ENCODE measurements at places on chromosomes 7 and 10. TPM values are rescaled to one million over a fixed set of nuclear protein-coding genes. Genes with fewer than 3 reads are reported as not detected.

DNA sequence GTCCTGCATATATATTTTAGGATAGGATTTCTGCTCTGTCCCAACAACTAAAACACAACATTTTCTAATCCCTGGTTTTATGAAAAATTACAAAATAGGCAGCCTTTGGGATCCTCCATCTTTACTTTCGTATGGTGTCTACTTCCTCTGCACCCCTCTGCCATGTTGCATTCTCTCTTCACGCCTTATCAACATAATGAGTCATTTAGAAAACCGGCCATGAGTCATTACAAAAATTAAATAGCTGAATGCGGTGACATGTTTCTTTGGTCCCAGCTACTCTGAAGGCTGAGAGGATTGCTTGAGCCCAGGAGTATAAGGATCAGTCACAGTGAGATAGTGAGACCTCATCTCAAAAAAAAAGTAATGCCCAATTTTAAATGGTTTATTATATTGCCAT, 148.1 kb upstream of the CELF2 start:
- no peak for DNase-seq

- DNase-seq: no peak
Observed at GRCh38 chr10:29692121-29692539, 57.4 kb upstream of the SVIL start.

- DNase-seq: no peak
Observed at GRCh38 chr7:99497766-99498545, 2.1 kb downstream of the ZNF394 start.

DNA sequence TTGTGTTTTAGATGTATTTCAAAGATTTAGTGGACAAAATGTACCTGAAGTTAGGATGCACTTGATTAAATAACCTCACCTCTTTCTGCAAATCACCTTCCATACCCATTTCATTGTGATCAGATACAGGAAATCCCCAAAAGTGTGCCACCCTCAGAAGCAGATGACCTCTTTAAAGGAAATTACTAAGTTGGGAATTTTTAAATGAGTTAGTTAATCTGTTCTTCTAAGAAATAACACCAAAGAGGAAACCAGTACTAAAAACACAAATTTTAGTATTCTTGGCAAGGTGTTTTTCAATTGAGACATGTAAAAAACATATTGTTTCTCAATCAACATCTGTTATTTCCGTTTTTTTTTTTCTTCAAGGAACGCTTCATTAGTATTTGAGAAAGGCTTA, 4.6 kb upstream of the SEMA3A start:
- DNase-seq: no peak

OR9A2 gene
- total RNA-seq: 0.48 TPM

GRCh38 chr10:70432561-70433263, 8.8 kb downstream of the NODAL start:
- DNase-seq: no peak

NOC3L gene
- 17.6 TPM for total RNA-seq

GRCh38 chr10:115093776-115094408, 727 bp downstream of the ATRNL1 start:
- DNase-seq: no peak

GRCh38 chr10:14325325-14325955, 5.3 kb downstream of the FRMD4A start:
- peak; percentile 55 for DNase-seq

HHEX gene
- 11.5 TPM for total RNA-seq

SHH gene
- total RNA-seq: not detected

DNA sequence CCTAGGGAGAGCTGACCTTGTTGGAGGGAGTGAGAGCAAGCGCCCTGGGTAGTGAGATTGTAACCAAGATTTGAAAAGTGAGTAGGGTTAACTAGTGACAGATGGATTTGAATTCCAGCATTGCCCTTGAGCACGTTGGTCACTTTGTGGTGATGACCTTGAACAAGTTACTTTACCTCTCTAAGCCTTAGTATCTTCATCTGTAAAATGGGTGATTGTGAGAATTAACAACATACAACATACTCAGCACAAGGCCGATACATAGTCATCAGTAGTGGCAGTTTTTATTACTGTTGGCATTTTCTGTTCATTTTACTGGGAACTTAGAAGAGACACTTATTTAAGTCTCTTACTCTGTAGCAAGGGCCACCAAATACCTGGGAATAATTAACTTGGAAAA, 25.5 kb downstream of the SNX10 start:
- no peak for DNase-seq

GRCh38 chr7:22302951-22303423, 54.0 kb downstream of the RAPGEF5 start:
- DNase-seq: no peak

CC2D2B gene
- total RNA-seq: 12.2 TPM

- DNase-seq: no peak
Observed at GRCh38 chr10:111261081-111261615, 184.3 kb downstream of the ADRA2A start.

- no peak for DNase-seq
Observed at GRCh38 chr10:867807-868206, 63.7 kb downstream of the LARP4B start.

DNA sequence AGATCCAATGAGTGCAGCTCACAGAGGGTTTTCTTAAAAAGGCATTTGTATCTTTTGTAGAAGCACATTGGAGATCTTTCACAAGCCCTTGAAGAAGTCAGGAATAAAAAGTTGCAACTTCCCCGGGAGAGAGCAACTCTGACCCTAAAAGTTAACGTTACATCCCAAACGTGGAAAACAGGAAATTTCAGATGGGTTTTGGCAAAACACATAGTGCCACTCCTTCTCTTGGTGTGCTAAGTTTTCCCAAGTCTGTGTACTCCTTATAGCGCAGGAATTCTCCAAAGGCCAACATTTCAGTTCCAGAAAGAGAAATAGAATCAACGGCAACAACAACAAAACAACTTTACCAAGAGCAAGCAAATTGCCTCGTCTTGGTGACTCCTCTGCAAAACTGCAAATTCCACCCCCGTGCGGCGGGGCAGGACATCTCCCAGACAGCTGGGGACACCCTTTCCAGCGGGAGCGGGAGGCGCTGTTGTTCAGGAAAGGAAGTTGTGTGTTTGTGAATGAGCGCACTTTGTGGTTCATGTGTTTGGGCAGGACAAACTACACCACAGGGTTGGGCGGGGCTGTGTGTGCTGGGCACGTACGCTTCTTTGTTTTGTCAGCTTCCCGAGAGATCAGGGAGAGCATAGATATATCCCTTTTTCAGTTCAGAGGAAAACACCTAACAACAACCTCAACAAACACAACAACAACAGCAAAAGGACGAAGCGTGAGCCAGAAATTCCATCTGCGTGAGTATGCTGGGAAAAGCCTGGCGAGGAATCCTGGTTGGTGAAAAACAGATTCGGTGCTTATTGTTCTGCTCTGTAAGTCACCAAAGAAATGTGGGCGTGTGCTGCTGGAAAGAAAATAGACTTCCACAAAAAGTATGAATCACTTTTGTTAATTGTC, 294.7 kb upstream of the PITRM1 start:
- DNase-seq: peak; percentile 87

DNA sequence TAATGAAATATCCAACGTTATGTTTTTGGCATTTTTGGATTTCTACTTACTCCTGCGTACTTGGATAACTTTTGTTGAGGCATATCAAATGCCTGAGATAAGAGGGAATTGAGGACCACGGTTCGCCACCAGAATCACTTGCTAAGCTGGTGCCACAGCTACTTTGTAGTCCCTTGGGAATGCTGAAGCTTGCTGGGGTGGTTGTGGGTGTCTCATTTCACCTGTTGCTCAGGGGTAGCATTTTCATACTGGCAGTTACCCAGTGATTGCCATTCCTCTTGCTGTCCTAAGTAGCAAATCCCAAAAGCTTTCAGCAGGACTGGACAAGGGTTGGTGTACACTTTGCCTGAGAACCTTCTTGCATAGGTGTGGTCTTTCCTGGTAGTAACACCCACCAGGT, 75.2 kb downstream of the CREB5 start:
- no peak for DNase-seq

GRCh38 chr7:120813546-120814252, 44.2 kb downstream of the TSPAN12 start:
- DNase-seq: no peak

GRCh38 chr10:18527687-18528086, 123.7 kb downstream of the NSUN6 start:
- no peak for DNase-seq

- DNase-seq: no peak
Observed at GRCh38 chr10:118203461-118203860, 138.7 kb downstream of the FAM204A start.

All from aorta (tissue), 5 donors.